NB4 (cell line): ENCODE measurements at places on chromosomes 2 and 18.

GRCh38 chr18:50232419-50232818, 33.9 kb downstream of the CFAP53 start:
- DNase-seq: no peak

GRCh38 chr2:12050396-12050795, 304.0 kb downstream of the LPIN1 start:
- peak; percentile 92 for DNase-seq

DNA sequence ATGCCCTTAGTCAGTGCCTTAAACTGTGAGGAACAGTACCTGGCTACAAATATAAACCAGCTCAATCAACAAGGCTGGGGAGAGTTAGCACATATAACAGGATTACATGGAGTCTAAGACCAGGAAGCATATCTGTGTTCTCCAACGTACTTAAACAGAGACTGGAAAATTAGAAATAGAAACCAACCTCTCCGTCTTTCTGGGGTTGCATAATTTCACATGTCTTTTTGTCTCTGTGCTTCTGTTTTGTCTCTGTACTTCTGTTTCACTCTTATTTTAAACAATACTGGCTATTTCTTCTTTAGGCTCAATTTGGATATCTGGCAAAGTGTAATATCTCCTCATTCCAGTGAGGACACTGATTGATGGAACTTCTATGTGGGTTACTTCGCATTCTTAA, 749.0 kb upstream of the ZEB2 start:
- DNase-seq: no peak

- DNase-seq: peak; percentile 68
These were observed 168.6 kb upstream of the SIX2 start for GRCh38 chr2:45177870-45178269.

GRCh38 chr2:173550143-173550542, 195.5 kb downstream of the CDCA7 start:
- no peak for DNase-seq

DNA sequence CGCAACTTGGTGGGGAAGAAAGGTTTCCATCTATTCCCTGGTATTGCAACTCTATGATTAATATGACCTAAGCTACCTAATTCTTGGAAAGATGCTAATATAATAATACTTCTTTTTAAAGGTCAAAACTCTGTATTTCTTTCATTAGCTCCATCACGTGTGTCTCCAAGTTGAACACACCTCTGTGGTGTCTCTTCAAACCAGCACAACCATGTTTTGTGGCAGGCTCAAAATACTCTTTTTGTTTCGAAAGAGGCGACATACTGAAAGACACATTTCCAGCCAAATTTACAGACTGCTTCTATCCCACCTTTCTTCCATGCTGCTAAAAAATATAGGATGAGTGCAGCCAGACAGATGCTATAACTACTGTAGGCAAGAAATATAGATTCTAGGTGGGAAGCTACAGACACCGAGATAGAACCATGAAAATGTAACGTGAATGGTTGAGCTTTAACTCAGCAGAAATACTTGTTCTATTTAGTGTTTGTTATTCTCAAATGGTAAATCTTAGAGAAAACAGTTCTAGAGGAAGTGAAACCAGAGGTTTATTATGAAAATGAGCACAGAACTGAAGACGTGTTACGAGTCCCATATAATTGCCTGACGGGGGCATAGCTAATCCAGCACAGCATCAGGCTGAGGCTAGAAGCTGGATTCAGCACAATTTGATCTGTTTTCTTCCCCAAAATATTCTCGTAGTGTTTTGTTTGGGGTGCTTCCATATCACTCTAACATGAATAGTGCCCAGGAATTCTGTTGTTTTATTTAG, 991.5 kb upstream of the FANCL start:
- DNase-seq: peak; percentile 4

GRCh38 chr18:68438536-68438935, 276.4 kb downstream of the TMX3 start:
- no peak for DNase-seq

- no peak for DNase-seq
These were observed 3.7 kb upstream of the LRP2 start for GRCh38 chr2:169366066-169366465.

- DNase-seq: no peak
These were observed 19.1 kb downstream of the KCNE4 start for GRCh38 chr2:223071139-223071538.

DNA sequence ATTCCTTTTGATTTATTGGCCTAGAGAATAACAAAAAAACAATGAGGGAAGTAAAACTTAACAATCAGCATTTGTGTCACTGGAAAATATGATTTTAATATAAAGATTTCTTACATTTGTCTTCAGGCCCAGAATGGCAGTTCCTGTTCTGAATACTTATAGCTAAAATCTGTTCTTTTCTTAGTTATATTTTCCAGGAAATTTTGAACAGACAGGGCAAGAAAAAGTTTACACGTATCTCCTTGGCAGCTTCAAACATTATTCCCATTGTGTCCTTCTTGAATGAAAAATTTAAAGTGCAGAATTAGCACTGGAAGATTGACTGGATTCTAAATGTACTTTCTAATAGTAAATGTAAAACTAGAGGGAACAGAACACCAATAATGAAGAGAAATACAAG, 1454.0 kb upstream of the PIK3C3 start:
- DNase-seq: no peak

GRCh38 chr2:74091391-74091790, 56.3 kb downstream of the BOLA3 start:
- DNase-seq: no peak

GRCh38 chr2:113116100-113116958, 11.1 kb upstream of the IL1RN start:
- DNase-seq: peak; percentile 79

DNA sequence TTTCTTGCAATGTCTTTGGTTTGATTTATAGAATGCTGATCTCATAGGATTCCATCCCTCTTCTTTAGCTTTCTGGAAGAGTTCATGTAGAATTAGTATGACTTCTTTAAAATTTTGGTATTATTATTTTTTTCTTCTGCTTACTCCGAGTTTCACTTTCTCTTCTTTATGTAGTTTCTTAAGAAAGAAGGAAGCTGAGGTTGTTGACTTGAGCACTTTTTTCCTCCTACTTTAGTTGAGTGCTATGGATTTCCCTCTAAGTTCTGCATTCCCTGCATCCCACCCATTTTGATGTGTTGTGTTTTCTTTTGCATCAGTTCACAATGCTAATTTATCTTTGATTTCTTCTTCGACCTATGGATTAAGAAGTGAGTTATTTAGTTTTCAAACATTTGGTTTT, 78.9 kb upstream of the SPRED2 start:
- no peak for DNase-seq

- no peak for DNase-seq
These were observed 61.2 kb upstream of the GPC1 start for GRCh38 chr2:240374085-240374907.

- no peak for DNase-seq
These were observed 414.5 kb downstream of the STK39 start for GRCh38 chr2:167832868-167833287.

- no peak for DNase-seq
These were observed 319.7 kb downstream of the AFF3 start for GRCh38 chr2:99822474-99823207.

DNA sequence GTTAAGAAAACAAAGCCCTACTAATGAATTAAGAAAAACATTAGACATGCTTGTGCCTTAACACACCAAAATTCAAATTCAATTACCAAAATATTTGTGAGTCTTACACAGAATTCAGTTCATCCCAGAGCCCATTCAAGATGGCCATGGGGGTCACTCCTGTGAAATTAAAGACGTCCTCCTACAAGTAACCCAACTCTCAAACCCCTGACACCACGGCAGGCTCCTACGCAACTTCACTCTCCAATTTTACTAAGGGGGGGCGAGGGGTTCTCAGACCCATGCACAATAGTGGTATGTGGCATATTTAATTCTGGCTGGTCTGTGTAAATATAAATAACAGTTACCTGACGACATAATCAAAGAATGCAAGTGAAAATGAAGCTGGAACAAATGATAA, 5.0 kb downstream of the ZNF516 start:
- DNase-seq: no peak

DNA sequence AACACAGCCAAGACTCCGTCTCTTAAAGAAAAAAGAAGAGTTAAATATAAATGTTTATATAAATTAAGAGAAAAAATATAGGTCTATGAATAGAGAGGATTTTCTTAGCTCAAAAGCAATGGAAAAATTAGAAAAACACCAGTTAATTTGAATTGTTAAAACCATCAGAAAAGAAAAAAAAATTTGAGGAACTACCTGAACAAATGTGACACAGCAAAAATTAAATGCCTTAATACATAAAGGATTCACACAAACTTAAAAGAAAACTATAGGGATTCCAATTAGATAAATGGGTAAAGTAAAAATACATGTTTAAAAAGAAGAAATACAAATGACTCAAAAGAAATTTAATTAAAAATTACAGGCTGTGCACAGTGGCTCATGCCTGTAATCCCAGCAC, 147.9 kb upstream of the DNMT3A start:
- no peak for DNase-seq

DNA sequence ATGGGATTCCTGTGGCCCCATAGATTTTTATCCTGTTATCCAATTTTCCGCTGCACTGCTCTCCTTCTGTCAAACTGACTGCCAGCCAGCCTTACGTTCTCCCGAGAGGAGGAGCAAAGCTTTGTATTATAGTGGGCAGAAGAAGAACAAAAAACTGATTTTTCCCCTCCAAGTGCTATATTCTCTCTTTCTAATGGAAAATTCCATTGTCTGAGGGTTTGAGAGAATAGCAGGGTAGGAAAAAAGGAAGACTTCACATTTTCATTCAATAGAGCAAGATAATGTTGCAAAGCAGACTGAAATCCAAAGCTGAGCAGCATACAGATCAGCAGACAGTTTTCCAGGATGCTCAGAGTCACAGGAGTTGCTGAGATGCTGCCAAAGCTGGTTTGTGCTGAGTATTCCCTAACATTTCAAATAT, 238.0 kb downstream of the UBE2E3 start:
- DNase-seq: no peak

- peak; percentile 82 for DNase-seq
These were observed 68.6 kb downstream of the APLF start for GRCh38 chr2:68536000-68536399.

DNA sequence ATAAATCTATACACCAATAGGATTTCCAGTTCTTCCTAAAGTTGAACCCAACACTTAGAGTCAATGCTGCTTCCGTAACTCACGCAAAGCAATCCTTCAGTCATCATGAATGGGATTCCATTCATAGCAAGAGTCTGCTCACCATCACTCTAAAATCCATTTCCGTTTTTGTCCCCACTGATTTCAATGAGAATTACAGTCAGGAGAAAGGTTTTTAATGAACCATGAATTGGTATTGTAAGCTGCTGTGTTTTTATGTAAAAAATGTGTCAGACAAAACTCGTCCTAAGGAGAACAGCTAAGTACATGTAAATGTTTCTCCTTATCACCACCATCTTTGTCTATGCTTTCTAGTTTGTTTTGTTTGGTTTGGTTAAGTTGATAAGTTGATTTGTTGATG, 391.5 kb downstream of the IRS1 start:
- no peak for DNase-seq

- peak; percentile 32 for DNase-seq
These were observed 11.2 kb downstream of the PMAIP1 start for GRCh38 chr18:59910967-59911366.

GRCh38 chr2:178819992-178820391, 12.8 kb upstream of the TTN start:
- DNase-seq: no peak

DNA sequence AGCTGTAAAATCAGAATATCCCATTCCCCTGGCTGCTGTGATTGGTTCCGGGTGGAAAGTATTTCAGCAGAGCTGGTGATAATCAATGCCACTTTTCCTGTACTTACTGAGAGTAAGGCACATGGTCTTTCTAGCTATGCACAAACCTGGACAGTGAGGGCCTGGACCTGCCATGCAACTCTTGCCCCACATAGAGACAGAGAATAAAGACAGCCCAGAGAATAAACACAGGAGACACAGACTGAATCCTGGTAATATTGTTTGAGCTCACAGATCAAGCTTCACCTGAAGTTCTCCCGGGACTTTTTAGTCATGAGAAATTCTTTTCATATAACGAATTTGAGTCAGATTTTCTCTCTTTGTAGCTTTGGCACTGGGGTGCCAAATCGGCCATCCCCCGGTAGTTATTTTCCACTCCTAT, 81.9 kb downstream of the ACAA2 start:
- no peak for DNase-seq

DNA sequence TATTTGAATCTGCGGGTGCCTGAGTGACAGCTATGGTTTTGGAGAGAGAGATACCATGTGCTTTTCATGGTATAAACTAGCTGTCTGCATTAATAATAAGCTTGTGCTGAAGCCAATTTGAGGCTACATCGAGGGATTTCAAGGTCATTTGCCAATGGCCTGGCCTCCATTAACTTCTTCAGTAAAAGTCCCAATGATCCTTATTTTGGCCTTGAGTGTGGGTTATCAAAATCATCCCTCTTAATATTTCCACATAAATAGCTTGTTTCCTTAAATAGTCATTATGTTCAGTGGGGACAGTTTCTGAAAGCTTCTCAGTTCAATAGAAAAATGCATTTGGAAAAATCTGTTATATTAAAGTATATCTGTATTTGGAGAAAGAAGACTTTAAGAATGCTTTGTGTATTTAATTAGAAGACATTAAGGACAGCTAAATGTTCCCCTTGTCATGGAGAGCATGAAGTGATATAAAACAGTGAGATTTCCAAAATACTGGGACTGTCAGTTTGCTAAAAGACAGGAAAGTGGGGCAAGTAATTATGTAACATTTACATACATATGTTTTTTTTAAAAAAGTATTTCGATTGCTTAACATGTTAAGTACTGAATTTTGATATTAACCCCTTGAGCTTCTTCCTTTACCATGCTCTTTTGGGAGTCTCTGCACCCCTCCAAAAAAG, 355.5 kb upstream of the ZEB2 start:
- DNase-seq: no peak

GRCh38 chr2:199646439-199646838, 188.7 kb upstream of the SATB2 start:
- DNase-seq: no peak

- no peak for DNase-seq
These were observed 20.4 kb downstream of the EDAR start for GRCh38 chr2:108968619-108969018.

- DNase-seq: no peak
These were observed 34.3 kb downstream of the FMNL2 start for GRCh38 chr2:152369176-152369860.

DNA sequence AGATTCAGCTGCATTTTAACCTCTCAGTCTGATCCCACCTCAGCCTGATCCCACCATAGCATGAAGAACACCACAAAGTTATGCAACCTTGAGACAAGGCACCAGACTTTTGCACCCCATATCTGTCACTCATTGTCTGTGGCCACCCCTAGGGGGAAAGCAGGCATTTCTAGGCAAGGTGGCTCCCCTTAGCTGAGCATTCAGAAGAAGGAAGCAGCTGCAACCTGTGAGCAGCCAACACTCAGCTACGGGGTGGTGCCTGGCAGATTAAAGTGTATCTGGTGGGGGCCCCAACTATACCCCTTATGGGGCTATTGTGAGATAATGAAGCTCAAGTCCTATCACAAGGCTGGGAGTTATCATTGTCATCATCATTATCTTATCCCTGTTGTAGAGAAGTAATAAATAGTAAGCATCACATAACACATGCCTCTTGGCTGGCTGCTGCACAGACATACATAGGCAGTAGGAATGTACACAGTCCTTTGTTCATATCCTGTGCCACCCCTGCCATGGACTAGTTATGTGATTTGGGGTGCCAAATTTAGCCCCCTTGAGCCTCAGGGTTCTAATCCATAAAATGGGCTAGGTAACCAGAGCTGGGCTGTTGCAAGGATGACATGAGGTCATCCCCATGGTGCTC, 20.6 kb upstream of the TMEM163 start:
- DNase-seq: no peak

- DNase-seq: no peak
These were observed 152.3 kb upstream of the TWIST2 start for GRCh38 chr2:238695538-238695937.

- DNase-seq: no peak
These were observed 193.2 kb downstream of the CLIP4 start for GRCh38 chr2:29308366-29308765.
